ENCODE measurements at places on chromosomes 1 and 21.
A peak's percentile ranks its signal among the peaks of the same experiment; 100 is the strongest.

DNA sequence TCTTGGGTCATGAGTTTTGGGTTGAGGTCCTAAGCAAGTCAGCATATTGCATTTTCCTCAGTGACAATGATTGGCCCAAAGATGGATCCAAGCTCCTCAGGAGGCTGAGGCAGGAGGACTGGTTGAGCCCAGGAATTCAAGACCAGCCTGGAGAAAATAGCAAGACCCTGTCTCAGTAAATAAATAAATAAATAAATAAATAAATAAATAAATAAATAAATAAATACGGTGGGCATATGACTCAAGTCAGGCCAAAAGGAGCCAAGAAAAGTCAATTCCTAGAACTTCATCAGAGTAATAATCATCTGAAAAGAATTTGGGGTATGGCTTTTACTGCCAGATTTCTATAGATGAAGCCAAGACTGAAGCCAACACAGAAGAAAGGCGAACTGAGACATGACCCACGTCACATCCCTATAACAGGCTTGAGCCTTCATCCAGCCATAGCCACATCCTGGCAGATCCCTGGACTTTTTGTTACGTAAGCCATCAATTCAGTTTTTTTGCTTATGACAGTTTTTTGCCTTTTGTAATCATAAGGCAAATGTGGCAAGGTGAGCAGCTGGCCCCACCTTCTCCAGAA lies 88.5 kb upstream of the NFASC start:
- no peak for DNase-seq

GRCh38 chr1:40926441-40926840 lies 53.1 kb upstream of the CTPS1 start:
- DNase-seq, result no peak

GRCh38 chr21:37244501-37245095 lies 22.5 kb downstream of the VPS26C start:
- DNase-seq, result no peak

GRCh38 chr1:59389847-59390246 lies 93.0 kb downstream of the FGGY start:
- DNase-seq, result no peak

- DNase-seq, result peak; percentile 78
Observed at GRCh38 chr1:14598498-14599182, at the start of gene KAZN. KAZN (plus strand) TSS chr1:14598685.
